ENCODE measurements at places on chromosomes 13 and 19.

DNA sequence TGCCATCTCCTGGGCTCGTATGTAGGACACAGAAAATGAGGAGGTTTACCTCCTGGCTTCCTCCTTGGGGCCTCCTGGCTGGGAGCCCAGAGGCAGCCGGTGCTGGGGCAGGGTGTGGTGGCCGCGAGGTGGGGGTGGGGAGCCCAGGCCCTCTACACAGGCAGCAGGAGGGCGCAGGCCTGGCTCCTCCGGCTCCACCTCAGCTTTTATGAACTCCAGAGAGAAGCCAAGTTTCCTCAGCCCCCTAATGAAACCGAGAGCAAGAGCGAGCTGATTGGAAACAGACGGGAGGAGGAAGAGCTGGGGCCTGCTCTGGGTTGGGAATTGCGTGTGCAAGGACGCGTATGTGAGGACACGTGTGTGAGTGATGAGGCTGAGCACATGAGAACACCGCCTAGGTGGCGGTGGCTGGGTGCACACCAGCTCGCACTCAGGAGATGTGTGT lies 23.1 kb downstream of the LYL1 start:
- no peak for DNase-seq

DNA sequence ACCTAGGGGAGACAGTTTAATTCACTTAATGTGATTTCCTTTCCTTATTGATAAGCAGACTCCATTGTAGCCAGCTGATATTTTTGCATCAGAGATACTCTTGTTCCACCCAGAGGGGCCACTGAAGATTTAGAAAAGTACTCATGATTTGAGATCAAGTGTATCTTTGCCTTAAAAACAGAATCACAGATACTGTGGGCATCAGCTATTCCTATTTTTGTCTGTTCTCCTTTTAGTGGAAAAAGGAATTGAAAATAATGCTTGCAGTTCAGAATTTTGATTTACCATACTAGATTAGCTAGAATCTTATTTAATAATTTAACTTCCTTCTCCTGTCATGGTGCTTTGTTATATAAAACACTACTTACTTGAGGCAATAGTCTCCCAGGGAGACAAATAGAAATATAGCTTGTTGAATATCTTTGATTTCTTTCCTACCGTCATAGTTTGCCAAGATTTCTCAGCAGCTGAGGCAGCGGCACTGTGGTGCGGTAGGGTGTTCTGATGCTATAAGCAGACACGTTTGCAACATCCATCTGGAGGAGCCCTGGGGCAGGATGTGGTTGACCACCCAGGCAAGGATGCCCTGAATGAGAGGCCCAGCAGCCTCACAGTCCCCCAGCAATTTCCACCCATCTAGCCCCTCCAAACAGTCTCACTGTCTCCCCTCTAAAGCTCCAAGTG lies 47.0 kb upstream of the RAP2A start:
- no peak for DNase-seq

DNA sequence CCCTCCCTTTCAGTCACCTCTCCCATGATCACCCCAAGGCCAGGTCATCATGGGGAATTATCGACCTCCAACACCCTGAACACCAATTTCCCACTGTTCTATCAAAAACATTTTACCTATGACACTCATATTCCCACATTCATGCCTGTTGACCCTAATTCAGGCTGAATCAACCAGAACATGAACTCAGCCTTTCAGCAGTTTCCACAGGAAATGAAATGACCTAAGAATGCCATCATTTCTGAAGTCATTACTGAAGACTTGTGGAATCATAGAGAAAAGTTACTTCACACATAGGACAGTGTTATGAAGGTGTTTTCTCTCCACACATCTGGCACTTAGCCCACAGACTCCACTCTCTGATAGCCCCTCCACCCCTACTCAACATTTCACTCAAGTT lies 29.9 kb upstream of the FAM124A start:
- DNase-seq = peak; percentile 17

- DNase-seq = no peak
Measured at GRCh38 chr19:937259-937694, 11.4 kb downstream of the ARID3A start.

All from esophagus muscularis mucosa (tissue), 4 donors.